ENCODE measurements at places on chromosomes 7 and 10.

DNA sequence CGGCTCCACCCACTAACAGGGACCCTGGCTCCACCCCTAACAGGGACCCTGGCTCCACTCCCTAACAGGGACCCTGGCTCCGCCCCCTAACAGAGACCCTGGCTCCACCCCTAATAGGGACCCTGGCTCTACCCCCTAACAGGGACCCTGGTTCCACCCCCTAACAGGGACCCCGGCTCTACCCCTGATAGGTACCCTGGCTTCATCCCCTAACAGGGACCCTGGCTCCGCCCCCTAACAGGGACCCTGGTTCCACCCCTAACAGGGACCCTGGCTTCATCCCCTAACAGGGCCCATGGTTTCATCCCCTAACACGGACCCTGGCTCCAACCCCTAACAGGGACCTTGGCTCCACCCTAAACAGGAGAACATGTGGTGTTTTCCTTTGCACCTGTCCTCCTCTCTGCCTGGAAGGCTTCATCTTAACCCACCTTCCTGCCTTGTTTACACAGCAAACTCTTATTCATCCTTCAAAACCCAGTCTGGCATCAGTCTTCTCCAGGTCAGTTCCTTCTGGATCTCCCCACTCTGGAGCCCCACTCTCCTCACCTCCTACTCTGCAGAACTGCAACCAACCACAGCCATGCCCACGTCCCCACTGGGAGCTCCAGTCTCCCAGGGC is 58.0 kb downstream of the CHST15 start:
- DNase-seq = no peak

GRCh38 chr10:45502458-45502857 is 128.4 kb downstream of the ALOX5 start:
- DNase-seq = no peak

DNA sequence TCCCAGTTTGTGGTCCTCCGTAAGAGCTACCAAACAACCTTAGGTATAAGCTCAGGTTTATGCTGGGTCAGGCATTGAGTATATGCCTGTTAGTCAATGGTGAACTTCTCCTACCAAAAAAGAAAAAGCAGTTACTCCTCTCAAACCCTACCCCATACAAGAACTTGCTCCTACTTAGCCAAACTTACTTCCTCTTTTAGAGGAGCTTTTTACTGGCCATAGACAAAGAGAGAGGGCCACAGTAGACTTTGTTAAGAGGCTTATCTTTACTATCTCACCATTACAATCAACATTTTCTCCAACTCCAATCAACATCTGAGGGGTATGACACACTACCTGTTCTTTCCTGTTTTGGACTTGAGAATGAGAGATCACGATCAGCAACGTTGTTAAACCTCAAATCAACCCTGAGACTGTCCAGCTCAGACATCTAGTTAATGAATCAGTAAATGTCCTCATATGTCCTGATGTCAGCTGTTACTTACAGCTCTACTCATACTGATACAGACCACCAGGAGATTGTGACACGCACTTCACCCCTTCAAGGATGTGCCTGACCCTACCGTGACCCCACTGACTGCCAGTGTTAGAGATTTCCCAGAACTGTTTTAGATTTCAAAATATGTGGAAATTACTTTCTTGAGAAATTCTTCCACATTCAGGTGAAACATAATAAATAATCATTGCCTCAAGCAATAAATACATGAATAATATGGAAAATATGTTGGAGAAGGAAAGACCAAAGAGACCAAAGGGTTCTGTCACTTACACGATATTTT is 18.4 kb upstream of the CCDC71L start:
- no peak for DNase-seq

DNA sequence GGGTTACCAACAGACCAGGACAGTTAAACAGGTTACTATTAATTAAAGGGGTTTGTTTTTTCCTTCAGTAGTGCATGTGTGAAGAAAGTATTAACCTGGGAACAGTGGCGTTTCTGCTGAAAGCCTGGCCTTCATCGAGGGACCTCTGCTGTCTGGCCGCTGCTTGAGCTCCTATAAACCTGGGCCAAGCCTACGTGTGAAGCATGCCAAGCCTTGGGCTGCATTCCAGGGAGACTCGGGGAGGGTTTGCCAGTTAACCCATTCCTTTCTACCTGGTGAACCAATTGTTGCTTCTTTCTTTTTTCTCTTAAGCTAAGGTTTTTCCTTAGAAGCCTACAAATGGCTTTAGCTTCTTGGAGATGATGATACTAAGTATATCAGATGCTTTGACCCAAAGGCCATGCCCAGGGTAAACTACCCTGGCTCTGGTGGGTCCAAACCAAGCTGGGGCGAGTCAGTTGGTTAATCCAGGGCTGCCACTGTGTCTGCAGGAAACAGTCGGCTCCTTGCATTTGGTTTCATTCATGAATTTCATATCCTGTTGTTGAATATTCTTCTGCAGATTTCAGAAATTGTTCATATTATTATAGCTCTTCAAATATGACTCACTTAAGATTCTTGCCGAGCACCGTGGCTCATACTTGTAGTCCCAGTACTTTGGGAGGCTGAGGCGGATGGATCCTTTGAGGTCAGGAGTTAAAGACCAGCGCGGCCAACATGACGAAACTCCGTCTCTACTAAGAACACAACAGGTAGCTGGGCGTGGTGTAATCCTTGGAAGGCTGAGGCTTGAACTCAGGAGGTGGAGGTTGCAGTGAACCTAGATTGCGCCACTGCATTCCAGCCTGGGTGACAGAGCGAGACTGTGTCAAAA is 23.8 kb downstream of the PFKP start:
- DNase-seq = no peak

GRCh38 chr10:124632064-124632531 is 112.1 kb downstream of the FAM53B start:
- DNase-seq = peak; percentile 77

DNA sequence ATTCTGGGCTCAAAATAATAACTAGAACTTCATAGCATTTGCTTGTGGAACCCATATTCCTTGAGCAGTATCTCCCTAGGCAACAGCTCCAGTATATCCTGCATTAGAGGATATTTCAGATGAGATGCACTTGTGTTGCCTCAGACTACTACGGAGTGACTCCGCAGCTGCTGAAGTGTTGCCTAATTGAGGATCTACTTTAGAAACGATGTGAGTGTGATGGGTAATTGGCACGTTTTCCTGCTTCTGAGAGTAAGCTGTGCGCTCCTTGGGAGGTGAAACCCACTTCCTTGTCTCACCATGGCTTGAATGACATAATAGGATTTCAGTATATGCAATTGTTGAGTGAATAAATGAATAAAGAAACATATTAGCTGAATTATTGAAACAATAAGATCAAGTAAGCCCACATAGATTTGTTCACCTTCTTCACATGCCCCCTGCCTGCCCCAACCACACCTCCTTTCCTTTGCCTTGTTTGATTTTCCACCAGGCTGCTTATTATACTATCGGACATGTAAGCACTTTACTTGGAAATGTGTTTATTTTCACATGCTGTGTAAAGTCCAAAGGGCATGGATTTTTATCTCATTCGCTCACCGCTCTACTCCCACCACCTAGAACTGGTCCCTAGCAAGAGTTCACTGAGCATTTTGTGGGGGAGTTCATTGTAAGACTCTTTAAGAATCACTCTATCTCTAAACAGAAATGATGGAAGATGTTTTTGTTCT is 303.8 kb downstream of the KCNMA1 start:
- no peak for DNase-seq

GRCh38 chr10:121510201-121510771 is 88.0 kb downstream of the FGFR2 start:
- no peak for DNase-seq

DNA sequence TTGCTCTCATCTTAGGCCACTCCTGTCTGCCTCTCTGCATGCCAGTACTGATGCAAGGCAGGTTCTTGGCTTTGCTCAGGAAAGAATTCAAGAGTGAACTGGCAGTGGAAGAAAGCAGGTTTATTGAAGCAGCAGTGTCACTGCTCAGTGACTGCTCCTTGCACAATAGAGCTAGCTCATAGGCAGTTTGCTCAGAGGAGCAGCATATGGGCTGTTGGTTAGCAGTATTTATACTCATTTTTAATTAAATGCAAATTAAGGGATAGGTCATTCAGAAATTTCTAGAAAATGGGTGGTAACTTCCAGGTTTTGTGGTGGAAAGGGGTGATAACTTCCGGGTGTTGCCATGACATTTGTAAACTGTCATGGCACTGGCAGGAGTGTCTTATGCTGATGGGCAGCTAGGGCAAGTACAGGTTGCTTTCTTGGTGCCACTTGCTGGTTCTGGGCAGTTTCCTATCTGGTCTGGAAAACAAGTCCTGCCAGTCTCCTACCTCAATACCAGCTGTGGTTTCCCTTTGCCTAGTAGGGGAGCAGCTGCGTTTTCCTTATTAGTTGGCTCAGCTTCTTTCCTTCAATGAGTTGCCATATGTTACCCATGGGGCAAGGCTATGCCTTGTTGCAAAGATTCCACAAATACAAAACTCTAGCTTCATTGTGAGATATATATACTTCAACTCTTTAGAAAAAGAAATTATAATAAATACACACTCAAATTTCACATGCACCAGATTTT is 64.8 kb upstream of the CALD1 start:
- DNase-seq = no peak

DNA sequence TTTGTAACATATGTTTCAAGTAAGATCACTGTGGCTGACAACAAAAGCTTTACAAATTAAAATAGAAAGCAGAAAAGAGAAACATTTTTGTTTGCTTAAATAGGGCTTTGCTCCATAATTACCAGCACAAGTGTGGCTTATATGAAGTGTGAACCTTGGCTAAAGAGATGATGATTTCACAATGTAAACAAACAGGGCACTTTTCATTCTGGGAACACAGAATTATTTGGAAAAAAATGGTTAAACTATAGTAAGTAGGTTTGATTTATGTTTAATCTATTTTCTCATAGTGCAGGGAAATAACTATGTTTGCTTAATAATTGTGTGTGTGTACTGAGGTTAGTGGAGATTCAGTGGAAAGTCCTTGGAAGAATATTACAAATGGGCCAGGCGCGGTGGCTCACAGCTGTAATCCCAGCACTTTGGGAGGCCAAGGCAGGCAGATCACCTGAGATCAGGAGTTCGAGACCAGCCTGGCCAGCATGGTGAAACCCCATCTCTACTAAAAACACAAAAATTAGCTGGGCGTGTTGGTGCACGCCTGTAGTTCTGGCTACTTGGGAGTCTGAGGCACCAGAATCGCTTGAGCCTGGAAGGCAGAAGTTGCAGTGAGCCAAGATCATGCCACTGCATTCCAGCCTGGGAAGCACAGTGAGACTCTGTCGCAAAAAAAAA is 19.1 kb upstream of the OTUD1 start:
- no peak for DNase-seq

DNA sequence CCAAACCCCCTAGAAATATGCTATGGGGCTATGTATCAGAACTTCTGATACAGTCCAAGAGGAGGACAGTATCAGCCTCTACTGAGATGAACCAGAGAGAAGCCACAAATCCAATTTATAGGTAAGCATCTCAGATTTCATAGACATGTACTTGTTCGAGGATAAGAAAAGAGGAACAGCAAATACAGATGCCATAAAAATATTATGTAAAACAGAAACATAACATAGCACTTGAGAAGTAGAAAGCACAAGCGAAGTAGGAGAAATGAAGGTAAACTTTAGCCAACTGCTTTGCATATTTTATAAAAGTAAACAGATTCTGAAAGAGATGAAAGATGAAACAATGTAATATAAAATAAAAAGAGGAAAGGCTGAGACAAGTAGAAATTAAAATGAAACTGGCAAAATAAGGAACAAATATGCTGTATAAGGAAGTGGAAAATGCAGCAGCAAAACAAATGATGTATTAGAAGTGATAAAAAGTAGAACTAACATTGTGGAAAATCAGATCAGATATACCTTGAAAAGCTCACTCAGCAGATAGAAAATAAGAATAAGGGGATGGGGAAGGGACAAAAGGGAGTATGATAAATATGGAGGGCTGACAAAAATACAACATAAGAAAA is 135.1 kb downstream of the SKAP2 start:
- no peak for DNase-seq

GRCh38 chr10:101095550-101096213 is 33.9 kb downstream of the KAZALD1 start:
- peak; percentile 51 for DNase-seq

DNA sequence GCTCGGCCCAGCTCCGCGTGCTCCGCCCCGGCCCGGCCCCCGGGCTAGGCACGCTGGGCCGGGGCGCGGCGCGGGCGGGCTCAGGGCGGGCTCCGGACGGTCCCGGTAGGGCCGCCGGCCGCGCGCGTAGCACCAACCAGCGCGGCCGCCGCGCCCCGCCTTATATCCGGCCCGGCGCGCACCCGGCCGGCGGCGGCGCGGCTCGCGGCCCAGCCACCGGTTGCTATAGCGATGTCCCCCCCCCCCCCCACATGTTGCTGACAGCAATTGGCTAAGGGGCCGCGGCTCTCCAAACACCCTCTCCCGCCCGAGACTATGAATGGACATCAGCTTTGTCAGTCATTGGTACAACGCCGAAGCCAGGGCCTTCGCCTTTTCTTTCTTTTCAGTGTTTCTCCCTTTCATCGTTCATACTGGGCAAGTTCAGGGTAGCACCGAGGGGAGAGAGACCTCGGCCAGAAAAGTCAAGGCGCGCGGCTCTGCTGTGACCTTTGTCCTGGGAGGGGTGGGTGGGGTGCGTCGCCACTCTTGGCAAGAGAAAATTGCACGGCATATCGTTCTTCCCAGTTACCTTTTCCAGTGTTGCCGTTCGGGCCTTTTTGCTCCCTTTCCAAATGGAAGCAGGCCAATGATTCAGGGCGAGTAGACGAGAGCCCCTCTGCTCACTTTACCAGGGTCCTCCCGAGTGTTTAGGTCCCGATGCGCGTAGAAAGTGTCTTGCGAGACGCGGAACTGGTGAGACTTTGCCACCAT is 354.2 kb downstream of the DNAJB6 start:
- peak; percentile 30 for DNase-seq

- DNase-seq = no peak
Measured at GRCh38 chr7:31102151-31102972, 50.3 kb downstream of the ADCYAP1R1 start.

GRCh38 chr10:33719005-33719703 is 384.7 kb upstream of the NRP1 start:
- no peak for DNase-seq

GRCh38 chr10:25455980-25456567 is 281.3 kb downstream of the GPR158 start:
- no peak for DNase-seq

- no peak for DNase-seq
Measured at GRCh38 chr10:120997313-120997712, 146.2 kb downstream of the WDR11 start.

DNA sequence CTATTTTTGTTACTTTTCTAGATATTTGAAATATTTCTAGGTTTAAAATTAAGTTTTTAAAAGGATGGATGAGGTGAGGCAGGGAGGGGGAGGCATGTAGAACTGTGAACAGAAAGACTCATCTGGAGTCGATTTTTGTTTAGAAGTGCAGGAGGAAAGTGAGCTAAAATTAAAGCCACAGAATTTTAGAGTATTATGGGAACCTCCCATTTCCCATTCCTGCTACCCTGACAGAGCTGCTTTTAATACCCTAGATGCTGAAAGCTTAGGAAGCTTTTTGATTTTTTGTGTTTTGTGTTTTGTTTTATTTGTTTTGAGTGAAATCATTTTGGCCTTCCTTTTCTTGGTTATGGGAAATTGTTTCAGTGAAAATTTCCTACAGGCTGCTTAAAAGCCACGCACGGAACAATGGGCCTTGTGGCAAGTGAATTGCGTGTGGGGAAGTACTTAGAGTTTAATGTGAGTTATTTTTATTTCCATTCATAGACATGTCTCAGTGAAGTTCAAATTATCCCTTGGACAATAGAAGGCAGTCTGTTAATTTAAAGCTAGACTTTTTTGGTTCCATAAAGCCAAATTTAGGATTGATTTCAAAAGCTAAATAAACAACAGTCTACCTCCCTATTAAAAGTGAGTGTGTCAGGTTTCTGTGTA is 102.0 kb upstream of the HDAC9 start:
- no peak for DNase-seq

Measured in gastrocnemius medialis (tissue), 4 donors.